ENCODE measurements at places on chromosomes 11 and 22.

DNA sequence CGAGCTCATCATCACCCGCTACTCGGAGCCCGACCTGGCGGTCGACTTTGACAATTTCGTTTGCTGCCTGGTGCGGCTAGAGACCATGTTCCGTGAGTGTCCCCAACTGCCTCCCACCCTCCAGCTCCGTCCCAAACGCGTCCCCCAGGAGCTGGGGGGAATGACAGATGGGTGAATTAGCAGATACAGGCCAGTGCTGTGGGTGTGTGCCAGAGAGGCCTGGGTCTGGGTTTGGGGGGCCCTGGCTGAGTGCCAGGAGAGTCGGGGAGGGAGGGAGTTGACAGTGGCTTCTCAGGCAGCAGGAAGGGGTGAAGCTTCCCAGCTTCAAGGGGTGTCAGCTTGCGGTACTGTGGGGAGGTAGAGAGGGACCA lies 28.6 kb downstream of the CAPN1 start:
- no peak for DNase-seq

DNA sequence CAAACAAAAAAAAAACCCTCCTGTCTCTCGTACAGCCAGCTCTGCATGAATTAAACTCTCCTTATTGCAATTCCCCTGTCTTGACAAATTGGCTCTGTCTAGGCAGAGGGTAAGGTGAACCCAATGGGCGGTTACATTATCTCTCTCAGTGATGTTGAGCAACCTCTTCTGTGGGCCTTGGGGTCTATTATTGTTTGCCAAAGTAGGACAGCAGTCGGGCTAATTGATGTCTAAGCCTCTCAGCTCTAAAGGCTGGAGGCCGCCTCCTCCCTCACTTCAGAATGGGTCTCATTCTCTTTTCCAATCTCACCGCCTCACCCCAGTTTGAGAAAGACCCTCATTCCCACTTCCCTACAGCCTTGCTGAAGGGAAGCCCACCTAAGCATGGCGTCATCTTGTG lies 1.3 kb upstream of the SLC25A45 start:
- DNase-seq, result no peak

- no peak for DNase-seq
These were observed 190.8 kb downstream of the DSCAML1 start for GRCh38 chr11:117606211-117606610.

- peak; percentile 30 for DNase-seq
These were observed 935 bp downstream of the ZNF143 start for GRCh38 chr11:9461760-9462134.

DNA sequence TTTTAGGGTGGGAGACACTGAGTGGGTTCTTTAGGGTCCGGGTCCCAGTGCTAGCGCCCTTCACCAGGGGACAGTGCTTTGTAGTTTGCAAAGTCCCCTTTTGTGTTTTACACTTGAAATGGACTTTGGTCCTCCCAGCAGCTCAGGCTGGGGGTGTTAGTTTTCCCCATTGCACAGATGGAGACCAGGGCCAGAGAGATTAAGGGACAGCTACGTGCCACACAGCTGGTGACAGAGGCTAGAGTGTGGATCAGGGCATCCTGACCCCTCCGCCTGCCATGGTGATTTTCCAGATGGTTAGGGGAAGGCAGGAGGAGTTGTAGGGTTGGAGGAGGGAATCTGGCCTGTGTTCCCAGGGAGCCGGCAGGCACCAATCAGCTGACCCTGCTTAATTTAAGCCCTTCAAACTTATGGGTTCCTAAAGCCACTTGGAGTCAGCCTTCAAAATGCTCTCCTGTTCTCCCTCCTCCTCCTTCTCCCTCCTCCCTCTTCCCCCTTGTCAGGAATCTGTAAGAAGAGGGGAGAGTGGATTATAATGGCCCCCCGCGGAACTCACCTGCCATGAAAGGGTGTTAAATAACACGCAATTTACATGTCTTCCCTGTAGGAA lies 22.5 kb upstream of the MPPED1 start:
- DNase-seq, result no peak

DNA sequence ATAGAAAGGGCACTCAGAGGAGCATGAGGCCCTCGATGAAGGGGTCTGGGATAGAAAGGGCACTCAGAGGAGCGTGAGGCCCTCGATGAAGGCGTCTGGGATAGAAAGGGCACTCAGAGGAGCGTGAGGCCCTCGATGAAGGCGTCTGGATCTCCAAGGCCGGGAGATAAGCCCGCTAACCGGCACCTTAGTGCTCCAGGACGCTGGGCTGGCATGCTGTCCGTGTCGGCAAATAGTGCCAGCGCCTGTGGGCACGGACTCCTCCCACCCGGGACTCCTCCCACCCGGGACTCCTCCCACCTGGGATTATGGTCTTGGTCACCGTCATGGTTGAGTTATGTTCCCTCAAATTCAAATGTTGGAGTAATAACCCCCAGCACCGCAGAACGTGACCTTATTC lies 725.3 kb downstream of the BRD1 start:
- no peak for DNase-seq

DNA sequence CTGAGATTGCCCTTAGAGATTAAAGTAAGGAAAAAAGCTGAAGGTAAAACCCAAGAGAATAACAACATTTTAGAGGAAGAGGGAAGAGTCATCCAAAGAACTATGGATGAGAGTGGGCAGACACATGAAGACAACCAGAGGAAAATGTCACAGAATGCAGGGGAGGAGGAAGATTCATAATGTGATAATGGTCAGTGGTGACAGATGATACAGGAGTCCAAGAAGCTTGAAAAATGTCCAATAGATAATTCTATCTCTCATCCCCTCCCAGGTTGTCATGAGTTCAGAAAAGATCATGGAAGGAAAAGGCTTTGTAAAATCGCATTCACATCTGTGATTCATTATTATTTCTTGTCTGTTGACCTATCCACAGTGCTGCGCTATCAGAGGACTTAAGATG lies 282.3 kb upstream of the CCDC90B start:
- DNase-seq, result no peak

- DNase-seq, result no peak
These were observed 60.9 kb upstream of the EMID1 start for GRCh38 chr22:29144786-29145160.

DNA sequence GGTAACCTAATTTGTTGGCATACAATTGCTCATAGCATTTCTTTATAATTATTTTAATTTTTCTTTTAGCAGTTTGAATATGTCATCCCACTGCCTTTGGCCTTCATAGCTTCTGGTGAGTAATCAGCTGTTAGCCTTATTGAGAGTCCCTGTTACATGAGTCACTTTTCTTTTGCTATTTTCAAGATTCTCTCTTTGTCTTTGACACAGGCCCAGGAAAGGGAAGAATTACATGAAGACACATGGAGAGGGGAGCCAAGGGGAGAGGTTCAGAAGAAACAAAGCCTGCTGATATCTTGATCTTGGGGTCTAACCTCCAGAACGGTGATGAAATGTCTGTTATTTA lies 418.2 kb downstream of the METTL15 start:
- no peak for DNase-seq

- no peak for DNase-seq
These were observed 134.3 kb downstream of the NECTIN1 start for GRCh38 chr11:119594639-119595249.

DNA sequence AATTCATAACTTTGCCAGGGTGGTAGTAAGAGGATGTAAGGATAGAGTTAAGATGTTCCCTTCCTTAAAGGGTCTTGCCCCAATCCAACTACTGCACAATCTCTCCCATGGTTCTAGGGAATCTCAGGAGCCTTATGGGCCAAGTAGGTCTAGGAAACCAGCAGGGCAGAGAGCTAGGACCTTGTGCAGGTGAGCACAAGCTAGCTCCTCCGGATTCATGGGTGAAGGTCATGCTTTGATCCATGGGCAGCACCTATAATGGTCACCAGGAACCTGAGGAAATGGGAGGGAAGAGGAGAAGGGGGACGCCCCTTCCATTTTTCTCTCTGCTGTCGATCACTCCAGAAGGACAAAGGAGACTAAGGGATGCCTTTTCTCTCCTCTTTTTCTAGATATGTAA lies 16.8 kb downstream of the KCNJ11 start:
- DNase-seq, result no peak

DNA sequence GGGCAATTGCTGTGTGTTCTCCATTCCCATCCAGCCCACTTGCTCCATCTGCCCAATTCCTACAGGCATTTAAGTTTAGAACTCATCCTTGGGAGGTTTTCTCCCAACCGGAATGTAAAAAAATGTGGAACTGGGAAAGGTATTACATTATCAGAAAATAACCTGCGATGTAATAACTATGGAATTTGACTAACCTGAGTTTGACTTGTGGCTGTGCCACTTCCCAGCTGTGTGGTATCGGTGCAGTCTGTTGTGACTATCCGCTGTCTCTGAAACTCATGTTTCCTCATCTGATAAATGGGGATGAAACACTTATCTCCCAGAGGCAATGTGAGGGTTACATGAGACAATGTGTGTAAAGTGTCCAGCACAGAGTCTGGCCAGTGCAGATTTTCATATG lies 77.6 kb downstream of the TENM4 start:
- DNase-seq, result no peak

DNA sequence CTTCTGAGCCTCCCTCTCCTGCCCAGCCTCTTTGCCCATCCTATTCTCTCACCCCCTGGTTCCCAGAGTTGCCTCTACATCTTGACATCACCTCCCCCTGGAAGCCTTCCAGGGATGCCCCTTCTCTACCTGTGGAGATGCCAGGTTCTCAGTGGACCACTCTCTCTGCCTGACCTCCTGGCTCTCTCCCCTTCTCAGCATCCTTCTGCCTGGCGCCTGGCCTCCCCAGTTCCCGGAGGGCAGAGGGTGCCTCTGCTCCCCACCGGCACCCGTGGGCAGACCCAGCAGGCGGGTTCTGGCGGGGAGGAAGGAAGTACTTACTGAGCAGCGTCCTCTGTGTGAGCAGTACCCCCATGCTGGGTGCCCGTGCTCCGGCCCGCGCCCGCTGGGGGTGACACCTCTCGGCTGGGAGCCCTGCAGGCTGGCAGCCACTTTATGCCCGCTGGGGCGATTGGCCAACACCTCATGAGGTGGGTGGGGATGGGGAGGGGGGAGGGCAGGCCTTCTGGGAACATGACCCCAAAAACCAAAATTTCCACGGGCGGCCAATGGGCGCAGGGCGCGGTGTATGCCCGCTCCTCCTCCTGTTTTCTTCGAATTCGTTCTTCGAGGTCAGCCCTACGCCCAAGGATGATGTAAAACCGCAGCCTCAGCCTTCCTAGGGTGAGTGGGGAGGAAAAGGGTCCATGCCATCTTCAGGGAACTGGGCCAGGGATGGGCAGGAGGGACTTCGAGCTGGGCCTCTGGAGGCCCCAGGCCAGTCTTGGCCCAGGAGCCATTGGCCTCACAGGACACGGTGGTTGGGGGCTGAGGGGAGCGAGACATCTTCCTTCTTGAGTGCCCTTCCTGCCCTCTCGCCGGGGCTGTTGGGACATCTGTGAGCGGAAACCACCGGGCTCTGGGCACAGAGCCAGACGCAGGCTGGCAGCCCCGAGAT lies at the start of gene OSM:
Gene OSM, minus strand, starts transcription at position 407 of the 937 bp plus-strand sequence. Its CDS starts 52 bp downstream, at position 355.
- DNase-seq, result no peak

DNA sequence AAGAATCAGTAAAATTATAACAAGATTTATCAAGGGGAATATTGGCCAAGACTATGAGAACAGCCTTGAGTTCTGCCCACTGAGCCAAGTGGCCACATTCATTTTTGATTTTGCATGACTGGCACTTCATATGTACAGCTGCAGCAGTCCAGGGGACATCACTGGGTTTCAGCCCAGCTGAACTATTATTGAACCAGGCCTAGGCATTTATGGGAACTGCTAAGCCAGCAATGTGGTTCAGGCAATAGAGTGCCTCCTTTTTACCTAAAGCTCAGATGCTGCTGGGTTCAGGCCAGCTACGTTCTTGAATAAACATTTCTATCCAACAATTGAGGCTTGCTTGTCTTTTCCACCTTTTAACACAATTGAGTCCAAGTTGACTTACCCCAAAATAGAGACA lies 196.9 kb downstream of the MSANTD4 start:
- DNase-seq, result no peak

DNA sequence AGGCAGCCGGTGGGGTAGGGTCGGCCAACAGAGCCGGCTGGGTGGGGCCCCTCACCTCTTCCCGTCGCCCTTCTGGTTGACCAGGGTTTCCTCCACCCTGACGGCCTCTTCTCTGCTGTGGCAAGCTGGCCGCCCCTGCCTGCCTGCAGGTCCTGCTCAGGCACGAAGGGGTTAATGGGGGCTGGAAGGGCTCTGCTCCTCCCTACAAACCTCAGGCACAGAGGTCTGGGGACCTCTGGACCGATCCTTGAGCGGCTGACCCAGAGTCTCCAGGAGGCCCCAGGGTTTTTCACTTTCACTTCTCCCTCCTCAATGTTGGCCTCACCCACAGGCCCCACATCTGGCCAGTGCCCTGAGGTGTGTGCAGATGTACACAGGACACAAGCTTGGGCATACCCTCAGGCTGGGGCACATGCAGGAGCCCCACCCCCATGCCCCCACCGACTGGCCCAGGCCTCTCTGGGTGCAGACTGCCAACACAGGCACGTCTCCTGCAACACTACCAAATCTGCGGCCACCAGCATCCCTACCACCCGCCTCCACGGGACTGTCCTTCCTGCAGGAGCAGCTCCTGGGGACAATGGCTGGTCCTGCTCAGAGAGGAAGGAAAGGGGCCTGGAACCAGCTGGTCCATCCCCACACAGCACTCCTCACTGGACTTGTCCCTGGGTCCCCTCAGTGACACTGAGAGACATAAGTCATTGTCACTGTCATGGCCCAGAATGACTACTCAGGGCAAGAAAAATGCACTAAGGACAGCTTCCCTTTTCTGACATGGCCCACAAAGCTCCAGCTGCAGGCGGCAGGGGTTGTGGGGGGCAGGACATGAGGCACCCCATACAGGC lies 3.2 kb upstream of the TBX1 start:
- DNase-seq, result no peak

GRCh38 chr11:1479006-1479677 lies 7.4 kb downstream of the MOB2 start:
- no peak for DNase-seq

GRCh38 chr11:78586452-78587046 lies 11.9 kb upstream of the NARS2 start:
- no peak for DNase-seq

DNA sequence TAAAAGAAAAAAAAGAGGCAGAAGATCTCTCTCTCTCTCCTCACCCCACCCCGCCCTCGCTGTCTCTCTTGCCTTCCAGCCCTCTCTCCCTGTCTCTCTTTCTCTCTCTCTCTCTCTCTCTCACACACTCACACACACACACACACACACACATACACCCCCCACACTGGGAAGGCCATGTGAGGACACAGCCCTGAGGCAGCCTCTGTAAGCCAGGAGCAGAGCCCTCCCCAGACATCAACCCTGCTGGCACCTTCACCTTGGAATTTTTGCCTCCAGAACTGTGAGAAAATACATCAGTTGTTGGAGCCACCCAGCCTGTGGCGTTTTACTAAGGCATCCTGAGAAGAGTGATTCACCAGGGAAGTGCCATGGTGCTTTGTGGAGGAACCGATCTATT lies 14.7 kb downstream of the APOL3 start:
- no peak for DNase-seq

- DNase-seq, result no peak
These were observed 1.3 kb downstream of the DENND5A start for GRCh38 chr11:9263840-9264315.
